ENCODE measurements at places on chromosomes 16 and 17. TPM values are rescaled to one million over a fixed set of nuclear protein-coding genes. Genes with fewer than 3 reads are reported as not detected.

- DNase-seq, result no peak
Observed at GRCh38 chr16:69936252-69936651, 14.9 kb upstream of the CLEC18A start.

- peak; percentile 43 for DNase-seq
Observed at GRCh38 chr17:9162275-9162985, 141.1 kb downstream of the NTN1 start.

- no peak for DNase-seq
Observed at GRCh38 chr17:10768750-10769251, 35.1 kb downstream of the TMEM238L start.

GRCh38 chr17:82782657-82783207 is 30.9 kb downstream of the TBCD start:
- DNase-seq, result no peak

DNA sequence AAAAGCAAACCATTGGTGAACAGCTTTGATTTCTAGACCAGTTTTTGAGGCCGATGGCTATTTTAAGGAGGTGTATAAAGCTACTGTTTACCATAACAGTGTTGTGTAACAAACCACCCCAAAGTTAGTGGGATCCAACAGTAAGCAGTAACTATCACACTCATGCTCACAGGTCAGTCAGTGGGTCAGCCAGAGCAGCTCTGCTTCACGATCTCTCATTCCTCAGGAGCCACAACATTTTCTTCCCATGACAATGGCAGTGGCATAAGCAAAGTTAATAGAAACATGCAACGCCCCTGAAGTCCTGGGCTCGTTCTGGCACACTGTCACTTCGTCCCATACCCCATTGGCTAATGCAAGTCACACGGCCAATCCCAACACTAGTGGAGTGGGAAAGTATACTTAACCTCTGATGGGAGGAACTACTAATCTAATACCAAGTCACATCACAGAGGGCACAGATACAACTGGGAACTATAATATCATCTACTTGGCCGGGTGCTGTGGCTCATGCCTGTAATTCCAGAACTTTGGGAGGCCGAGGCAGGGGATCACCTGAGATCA is 28.0 kb upstream of the B4GALNT2 start:
- no peak for DNase-seq

DNA sequence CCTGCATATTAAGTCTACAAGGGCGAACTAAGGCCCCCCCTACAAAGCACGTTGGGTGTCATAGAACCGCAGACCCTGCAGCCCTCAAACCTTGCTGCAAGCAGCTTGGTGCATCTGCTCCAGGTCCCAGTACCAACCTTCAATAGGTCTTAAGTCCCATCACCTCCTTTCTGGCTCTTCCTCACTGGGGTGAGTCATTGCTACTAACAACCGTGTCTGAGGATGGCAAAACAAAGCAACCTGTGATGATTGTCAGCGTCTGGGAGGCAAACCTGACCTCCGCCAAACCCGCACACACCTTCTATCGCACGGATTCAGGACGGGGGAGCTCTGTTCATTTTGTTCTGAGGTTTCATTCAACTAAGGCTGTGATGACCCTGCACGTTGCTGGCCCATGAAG is 138.9 kb downstream of the SLC39A11 start:
- no peak for DNase-seq

DNA sequence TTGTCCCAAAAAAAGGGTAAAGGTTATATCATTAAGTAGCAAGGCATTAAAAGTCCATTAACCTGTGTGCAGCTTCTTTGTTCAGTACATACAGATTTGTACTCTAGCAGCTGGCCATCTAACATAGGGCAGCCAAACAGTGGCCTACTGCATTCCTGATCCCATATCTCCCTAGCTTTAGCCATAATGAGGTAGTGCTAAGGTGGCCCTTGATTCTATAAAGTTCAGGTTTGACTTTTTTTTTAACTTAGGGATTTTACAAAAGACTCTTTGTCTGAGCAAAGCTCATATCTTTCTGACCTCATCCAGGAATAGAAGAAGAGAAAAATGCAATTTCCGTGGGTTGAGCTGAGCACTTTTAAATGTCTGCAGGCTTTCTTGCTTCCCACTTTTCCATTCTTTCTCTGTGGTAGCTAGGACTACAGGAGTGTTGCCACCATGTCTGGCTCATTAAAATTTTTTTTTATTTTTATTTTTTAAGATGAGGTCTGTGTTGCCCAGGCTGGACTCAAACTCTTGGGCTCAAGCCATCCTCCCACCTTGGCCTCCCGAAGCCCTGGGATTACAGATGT is 19.5 kb upstream of the CDC6 start:
- no peak for DNase-seq

DNA sequence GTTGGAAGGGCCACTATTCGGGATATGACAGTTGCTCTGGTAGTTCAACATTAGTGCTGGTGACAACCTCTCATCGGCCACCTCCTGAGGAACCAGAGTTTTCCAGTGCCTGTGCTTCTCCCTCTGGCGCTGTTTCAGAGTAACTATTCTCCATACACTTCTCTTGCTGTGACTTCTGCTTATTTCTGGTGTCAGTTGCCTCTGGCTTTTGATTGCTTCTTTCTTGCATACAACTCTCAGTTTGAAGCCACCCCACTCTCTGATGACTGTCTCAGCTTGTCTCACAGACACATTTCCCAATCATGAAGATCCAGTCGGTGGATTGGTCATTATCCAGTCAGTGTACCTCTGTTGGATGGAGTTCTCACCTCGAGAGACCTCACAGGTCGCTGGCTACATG is 3.4 kb upstream of the TM4SF5 start:
- no peak for DNase-seq

GRCh38 chr17:67569015-67569451 is 148.7 kb upstream of the NOL11 start:
- no peak for DNase-seq

DNA sequence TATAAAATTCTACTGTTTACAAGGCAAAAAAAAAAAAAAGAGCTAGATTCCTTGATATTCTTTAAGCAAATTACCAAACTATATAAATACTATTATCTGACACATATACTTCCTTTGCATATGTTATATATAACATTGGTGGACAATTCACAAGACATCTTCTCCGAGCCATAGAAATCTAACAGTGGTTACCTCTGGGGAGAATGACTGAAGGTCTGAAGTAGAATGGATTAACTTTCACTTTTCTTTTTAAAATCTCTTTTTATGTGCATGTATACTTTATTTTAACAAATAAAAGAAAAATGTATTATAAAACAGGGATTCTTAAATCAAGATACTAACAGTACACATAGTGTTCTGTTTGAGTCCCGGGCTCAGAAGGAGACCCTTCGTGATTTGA is 131.0 kb downstream of the MRTFB start:
- no peak for DNase-seq

GRCh38 chr17:80803451-80804428 is 187.9 kb upstream of the CHMP6 start:
- DNase-seq, result no peak

DNA sequence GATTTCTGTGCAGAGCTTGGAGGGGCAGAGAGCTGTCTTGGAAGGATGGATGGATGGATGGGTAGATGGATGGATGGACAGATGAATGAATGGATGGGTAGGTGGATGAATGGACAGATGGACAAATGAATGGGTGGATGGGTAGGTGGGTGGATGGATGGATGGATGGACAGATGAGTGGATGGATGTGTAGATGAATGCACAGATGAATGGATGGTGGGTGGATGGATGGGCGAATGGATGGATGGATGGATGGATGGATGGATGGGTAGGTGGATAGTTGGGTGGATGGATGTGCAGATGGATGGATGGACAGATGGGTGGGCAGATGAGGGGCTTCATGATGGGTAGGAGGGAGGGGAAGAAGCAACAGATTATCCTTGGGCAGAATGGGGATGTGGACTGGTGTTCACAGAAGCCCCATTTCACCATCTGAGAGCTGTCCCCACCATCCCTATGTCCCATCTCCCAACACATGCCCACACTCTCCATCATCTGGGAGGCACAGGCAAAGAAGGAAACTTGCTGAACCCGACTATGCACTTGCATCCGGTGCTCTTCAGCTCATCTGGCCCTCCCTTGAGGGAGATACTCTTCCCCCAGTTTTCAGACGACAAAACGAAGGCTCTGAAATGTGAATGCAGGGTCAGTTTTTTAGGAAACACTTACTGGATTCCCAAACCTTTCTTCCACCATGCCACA is 57.2 kb downstream of the IL21R start:
- no peak for DNase-seq

DNA sequence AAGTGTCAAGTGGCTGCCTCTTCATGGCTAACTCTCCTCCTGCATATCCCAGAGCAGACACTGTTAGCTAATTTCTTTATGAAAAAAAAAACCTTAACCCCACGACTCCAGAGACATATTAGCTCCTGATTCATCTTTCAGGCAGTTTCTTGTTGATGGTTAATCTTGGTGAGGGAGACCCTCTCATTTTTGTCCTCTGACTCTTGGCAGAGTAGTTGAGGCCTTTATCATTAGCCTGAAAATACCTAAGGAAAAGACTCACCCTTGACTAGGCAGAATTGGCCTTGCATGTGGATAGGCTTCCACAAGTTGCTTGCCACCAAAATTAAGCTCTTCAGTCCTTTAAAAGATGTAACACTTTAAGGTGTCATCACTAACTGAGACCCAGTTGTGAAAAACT is 4.0 kb downstream of the CRYBA1 start:
- DNase-seq, result no peak

DNA sequence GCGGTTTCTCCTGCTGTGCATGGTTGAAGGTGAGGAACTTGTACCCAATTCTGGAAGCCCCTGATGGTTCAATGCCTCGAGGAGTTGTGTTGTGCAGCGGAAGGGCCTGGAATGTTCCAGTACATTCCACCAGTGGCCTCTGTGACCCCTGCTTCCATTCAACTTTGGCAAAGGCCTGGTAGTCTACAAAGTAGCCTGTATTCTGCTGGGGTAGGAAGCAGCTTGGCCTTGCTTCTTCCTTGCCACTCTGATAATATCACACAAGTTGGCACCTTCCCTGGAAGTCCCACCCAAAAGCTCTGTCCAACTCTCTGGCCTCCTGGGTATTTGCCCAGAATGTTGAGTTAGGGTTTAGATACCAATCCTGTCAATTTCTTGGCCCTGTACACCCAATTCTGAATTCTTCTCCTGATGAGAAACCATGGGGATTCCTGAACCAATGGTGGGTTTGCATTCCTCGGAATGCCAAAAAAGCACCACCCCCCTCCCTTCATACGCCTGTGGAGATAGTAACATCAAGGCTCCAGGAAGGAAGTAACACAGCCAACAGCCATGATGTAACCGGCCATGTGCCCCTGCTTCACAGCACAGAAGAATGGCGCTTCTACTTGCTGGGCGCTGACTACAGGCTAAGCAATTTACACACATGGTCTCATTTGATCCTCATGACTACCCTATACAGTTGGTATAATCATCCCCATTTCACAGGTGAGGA is 11.8 kb upstream of the FAM117A start:
- no peak for DNase-seq

The PYDC1 gene
- total RNA-seq, result not detected

The ATP5PD gene
- 139 TPM for total RNA-seq

The HIC1 gene
- total RNA-seq, result 2.5 TPM

The GFAP gene
- not detected for total RNA-seq

The RDM1 gene
- total RNA-seq, result not detected

All from glutamatergic neuron (in vitro differentiated cells).